ENCODE measurements at places on chromosomes 12 and 14. TPM values are rescaled to one million over a fixed set of nuclear protein-coding genes. Genes with fewer than 3 reads are reported as not detected.

Gene CFAP251
- total RNA-seq: 4.0 TPM

- H3K27me3 ChIP-seq: peaks cover 29% of the 10 kb centered on the region
- H3K27ac ChIP-seq: no peak overlapping the region
- DNase-seq: no peak
These were observed 21.4 kb upstream of the TMEM106C start for GRCh38 chr12:47941871-47942613.

DNA sequence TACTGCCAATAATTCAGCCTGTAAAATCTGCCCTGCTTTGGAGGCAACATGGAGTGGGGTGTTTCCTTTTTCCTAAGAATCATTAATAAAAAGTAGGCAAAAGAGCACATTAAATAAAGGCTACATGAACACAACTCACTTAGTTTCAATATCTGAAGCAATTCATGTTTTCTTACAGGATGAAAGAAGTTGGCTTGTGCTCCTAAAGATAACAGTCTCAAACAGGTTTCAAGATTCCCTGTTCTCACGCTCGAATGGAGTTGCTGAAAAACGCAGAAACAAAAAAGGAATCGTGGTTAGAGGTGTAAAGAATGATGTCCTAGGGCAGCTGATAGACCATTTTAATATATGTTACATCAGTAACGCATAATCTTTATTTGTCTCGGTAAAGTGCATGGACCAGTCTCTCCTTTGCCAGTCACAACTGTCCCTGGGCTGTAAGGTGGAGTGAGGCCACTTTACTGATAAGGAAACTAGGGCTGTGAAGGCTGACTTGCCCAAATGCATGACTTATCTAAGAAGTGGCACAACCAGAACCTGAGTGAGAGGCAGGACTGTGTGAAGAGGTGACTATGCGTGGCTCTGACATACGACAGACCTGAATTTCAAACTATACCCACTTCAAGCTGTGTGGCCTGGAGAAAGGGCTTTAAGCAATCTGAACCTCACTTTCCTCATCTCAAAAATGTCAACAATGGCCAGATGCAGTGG is 12.6 kb downstream of the GIT2 start:
- no peak overlapping the region for H3K27ac ChIP-seq
- DNase-seq: no peak
- no peak overlapping the region for H3K4me3 ChIP-seq
- H3K4me1 ChIP-seq: no peaks in the 10 kb centered on the region
- H3K27me3 ChIP-seq: no peaks in the 10 kb centered on the region
- peaks cover 4% of the 10 kb centered on the region for H3K36me3 ChIP-seq

Gene RHOF
- 27.3 TPM for total RNA-seq
